ENCODE measurements at places on chromosomes 6 and 20. TPM values are rescaled to one million over a fixed set of nuclear protein-coding genes. Genes with fewer than 3 reads are reported as not detected.

DNA sequence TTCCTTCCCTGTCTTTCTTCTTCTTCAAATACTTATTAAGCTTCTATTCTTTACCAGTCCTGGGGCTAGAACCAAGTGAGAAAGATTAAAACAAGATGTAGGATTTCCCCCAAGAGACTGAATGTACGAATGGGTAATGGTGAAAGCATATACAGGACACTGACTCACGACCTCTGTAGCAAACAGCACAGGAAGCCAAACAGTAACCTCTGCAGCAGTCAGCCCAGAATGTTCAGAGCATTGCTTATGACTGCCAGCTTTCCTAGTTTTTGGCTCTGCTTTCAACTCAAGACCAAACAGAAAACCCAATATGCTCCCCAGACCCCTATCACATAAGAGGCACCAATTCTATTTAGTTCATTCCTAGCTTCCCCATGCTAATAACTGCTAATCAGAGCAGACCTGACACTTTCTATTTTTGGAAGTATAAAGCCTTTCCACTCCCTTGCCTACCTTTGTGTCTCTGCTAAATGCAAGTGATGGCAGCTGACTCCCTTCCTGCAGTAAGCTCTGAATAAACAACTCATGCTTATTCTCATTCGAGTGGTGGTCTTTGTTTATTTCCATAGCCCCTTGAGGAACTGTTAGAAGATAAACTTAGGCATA is 690.6 kb downstream of the EPM2A start:
- DNase-seq = no peak

DNA sequence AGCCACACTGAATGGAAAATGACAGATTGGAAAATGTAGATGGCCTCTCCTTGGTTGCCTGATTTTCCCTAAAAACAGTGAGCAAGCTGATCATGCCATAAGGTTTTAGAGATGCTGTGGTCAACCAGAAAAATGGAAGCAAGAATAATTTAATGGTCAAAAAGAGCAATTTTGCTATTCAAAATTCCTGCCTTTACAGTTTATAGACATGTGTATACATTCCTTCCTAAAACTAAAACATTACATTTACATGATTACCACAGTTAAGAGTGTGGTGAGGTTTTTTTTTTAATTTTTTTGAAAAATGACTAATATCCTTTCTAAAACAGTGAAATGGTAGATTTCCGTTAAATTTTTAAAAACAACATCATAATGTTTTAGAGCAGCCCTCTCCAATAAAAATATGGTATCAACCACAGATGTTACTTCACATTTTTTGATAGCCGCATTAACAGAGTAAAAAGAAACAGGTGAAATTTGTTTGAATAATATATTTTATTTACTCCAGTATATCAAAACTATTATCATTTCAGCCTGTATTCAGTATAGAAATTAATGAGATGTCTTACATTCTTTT is 407.0 kb upstream of the SOX4 start:
- no peak for DNase-seq

The LIN28B gene
- not detected for total RNA-seq

DNA sequence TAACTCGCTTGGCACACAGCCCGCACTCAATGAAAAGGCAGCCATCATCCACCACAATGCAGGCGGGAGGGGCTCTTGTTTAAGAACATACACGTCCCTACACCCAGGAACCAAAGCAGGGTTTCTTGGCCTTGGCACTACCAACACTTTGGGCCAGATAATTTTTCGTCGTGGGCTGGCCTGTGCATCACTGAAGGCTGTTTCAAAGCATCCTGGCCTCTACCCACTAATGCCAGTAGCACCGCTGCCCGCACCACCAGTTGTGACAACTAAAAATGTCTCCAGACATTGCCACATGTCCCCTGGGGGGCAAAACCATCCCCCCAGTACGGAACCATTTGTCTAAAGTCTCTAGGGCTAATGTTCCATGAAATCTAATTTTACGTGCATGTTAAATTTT is 13.0 kb downstream of the UQCC2 start:
- no peak for DNase-seq

The C6orf120 gene
- 19.9 TPM for total RNA-seq

The CD24 gene
- total RNA-seq = 1.1 TPM

DNA sequence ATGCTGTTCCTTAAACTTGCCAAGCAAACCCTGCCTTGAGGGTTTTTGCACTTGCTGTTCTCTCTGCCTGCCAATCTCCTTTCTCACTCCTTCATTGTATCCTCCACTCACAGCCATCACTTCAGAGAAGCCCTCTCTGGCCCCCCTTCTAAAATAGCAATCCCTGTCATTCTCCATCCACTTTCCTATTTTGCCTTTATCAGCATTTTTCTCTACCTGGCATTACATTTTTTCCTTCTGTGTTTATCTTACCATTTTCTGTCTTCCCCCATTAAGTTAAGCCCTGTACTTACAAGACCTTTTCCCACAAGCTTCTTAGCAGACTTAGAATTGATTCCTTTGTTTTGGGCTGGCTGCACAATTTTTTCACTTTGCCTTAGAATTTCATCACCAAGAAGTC is 26.6 kb upstream of the TNFRSF21 start:
- no peak for DNase-seq

The KIAA0408 gene
- total RNA-seq = 0.25 TPM
